NCI-H1048 (cell line): ENCODE measurements at places on chromosomes 12 and 14.

- no peak for DNase-seq
Observed at GRCh38 chr12:46858368-46858767, 32.6 kb upstream of the SLC38A4 start.

DNA sequence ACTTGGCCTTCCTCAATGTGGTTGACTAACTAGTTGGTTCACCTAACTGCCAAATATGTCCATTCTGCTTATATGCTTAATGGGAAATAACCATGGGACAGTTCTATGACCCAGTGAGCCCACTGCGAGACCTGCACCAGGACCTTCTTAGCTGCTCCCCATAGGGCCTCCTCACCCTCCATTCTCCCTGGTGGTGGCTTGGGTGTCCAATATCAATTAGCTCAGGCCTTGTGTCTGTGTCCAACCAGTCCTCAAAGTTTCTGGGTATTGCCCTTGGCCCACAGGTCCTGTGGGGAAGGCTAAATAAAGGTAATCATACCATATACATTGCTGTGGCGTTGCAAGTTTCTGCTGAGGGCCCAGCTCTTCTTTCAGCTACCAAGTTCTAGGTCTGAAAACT lies 228.2 kb downstream of the PCNX1 start:
- no peak for DNase-seq

DNA sequence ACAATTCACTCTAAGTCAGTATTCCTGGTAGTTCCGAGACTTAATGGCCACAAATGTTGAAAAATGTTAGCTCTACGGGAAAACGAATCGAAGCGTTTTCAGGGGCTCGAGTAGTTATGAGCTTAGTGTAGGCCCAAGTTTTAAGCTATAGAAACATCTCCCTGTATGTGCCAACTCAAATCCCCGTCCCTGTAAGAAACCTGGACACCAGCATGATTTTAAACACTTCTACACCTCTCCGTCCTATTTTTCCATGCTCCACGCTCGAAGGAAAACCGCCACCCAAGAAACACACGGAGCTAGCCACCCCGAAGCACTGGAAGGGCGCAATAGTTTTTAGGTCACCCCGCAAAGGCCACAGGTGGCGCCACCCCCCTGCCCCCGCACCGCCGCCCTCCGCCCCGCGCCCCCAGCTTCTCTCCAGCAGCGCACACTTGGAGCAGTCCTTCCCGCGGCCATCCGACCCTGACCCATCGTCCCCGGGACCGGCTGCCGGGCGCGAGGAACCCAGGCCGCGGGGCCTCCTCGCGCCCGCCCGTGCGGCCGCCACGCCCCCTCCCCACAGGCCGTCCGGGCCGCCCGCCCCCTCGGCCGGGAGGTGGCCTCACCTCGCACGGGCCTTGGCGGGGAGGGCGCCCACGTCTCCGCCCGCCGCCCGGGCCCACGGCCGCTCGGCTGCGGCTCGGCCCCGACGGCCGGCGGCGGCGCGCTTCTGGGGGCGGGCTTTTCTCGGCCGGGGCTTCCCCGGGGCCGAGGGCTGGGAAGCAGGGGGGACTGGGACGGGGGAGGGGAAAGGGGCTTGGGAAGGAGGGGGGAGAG lies 522 bp downstream of the R3HDM2 start:
- peak; percentile 46 for DNase-seq

DNA sequence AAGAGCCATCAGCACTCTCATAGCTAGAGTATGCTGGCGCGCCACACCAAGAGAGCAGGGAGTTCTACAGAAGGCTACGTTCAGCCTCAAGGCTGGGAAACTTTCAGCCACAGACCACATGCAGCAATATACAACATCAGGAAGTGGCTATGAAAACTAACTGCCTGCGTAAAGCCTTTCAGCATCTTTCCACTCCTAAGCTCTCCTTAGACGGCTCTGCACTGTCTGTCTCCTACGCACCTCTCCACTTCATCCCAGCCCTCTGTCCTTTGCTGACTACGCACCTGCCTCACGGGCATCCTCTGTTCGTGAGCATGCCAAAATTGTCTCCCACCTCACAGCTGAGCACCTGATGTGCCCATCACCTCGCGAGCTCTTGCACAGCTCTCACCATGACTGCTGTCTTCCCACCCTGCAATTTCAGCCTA lies 9.7 kb downstream of the MPHOSPH9 start:
- no peak for DNase-seq

GRCh38 chr14:97994020-97994531 lies 1196.9 kb downstream of the VRK1 start:
- no peak for DNase-seq

GRCh38 chr12:3150931-3151835 lies 74.0 kb downstream of the TSPAN9 start:
- no peak for DNase-seq

DNA sequence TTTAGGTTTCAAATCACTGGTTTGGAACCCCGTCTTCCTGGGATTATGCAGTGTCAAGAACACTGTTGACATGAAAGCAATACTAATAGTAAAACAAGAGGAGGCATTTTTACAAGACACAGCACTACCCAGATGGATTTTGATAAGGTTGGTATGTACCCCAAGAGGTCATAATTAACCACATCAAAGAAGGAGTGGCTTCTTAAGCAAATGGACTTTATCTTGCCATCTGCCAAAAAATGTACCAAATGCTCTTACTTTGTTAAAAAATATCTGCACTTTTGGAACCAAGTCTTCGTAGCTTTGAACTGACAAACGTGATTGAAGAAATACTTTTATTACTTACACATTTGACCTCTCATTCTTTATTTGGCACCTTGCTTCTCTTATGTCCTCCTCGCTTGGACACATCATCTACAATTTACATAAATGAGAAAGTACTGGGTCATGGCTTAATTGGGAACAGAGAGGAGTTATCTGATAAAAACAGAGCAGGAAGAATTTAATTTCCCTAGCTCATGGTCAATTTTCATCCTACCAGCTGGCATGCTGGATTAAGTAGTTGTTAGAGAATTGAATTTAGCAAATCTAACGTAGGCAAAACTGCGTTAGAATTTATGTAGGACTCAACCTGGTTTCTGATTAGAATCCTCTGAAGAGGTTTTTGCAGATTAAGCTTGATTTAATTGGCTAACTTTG lies 54.5 kb upstream of the PRICKLE1 start:
- no peak for DNase-seq

DNA sequence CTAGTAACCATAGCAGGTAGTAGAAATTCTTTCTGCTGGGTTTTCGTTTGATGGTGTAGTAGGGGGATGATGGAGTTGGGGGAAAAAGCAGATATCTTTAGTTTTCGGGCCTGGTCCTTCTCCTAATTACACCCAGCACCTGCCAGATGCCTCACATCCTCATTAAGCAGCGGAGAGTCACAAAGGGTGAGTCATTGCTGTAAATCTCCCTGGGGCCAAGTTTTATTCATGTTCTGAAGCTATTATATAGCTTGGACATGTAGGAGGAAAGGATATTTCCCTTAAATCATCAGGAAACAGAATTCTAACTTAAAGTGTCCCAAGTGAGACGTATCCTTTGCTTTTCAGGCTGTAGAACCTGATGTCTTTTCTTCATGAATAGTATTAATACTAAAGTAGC lies 4.9 kb upstream of the NECAP1 start:
- no peak for DNase-seq
